ENCODE measurements at places on chromosomes 12 and 14.

GRCh38 chr14:60965402-60965801, 15.5 kb downstream of the TRMT5 start:
- no peak for DNase-seq

- no peak for DNase-seq
Measured at GRCh38 chr12:119204671-119205285, 26.0 kb downstream of the HSPB8 start.

GRCh38 chr12:40581889-40582288, 110.3 kb upstream of the CNTN1 start:
- DNase-seq: no peak

GRCh38 chr12:84270470-84271140, 642.0 kb downstream of the SLC6A15 start:
- no peak for DNase-seq

- no peak for DNase-seq
Measured at GRCh38 chr14:100791995-100792394, 33.9 kb upstream of the MEG3 start.

GRCh38 chr14:63737582-63738006, 9.7 kb upstream of the SGPP1 start:
- DNase-seq: no peak

DNA sequence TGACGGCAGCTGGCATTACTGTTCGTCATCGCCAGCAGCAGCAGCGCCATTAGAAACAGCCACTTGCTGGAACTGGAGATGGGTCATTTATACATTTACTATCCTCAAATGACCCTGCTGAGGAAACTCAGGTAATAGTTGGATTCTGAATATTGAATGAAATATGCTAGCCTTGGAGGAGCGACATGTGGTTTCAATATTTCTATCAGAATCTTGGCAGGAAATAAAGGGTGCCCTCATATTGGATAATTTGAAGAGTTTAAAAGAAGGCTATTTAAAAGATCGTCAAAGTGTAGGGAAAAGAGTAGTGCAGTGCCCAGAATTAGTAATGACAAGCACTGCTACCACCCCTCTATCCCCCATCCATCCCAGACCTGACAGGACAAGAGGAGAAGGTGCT, 109.6 kb upstream of the CPM start:
- DNase-seq: no peak

DNA sequence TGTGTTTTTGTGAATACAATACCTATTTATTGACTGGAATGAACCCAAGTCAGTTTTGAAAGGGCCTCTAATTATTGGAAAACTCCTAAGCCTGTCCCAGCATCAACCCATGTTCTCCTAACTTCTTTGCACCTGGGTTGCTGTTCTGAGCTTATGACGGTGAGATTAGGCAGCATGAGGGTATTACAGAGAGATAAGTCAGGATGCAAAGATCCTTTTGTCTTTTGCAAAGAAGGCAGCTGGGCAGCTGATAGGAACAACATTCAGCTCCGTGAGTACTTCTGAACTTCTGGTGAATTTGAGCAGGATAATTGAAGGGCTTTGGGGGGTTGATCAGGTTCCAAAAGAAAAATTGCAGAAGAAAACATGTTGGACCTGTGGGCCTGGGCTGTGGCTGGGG, at the start of gene PDE6H:
Gene PDE6H (plus strand): TSS at position 227 of the 400 bp plus-strand sequence. CDS start 4,971 bp downstream, outside the sequence.
- DNase-seq: no peak

GRCh38 chr12:132185705-132186104, 41.4 kb downstream of the NOC4L start:
- DNase-seq: no peak

GRCh38 chr14:43418324-43418723, 1088.8 kb downstream of the FSCB start:
- no peak for DNase-seq

DNA sequence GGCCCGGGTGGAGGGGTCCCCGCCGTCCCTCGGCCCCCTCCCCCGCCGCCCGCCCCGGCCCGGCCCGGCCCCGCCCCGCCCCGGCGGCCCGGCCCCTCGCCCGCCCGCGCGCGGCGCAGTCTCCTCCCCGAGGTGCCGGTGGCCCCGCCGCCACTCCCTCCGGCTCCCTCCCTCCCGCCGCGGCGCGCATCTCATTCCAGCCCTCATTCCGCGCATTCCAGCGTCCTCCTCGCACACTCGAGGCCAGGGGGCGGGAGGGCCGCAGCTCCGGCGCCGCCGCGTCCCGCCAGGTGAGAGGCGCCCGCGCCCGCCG, at the start of gene TEAD4:
Gene TEAD4 (plus strand): TSS at position 206 of the 313 bp plus-strand sequence.
- DNase-seq: no peak

- DNase-seq: no peak
Measured at GRCh38 chr12:3010214-3010930, 51.2 kb downstream of the TEAD4 start.

GRCh38 chr12:79844693-79845092, 90.2 kb downstream of the PPP1R12A start:
- DNase-seq: no peak

- DNase-seq: no peak
Measured at GRCh38 chr12:85872497-85873091, 1.5 kb upstream of the NTS start.

- DNase-seq: no peak
Measured at GRCh38 chr12:25434515-25434914, 118.6 kb downstream of the LMNTD1 start.

DNA sequence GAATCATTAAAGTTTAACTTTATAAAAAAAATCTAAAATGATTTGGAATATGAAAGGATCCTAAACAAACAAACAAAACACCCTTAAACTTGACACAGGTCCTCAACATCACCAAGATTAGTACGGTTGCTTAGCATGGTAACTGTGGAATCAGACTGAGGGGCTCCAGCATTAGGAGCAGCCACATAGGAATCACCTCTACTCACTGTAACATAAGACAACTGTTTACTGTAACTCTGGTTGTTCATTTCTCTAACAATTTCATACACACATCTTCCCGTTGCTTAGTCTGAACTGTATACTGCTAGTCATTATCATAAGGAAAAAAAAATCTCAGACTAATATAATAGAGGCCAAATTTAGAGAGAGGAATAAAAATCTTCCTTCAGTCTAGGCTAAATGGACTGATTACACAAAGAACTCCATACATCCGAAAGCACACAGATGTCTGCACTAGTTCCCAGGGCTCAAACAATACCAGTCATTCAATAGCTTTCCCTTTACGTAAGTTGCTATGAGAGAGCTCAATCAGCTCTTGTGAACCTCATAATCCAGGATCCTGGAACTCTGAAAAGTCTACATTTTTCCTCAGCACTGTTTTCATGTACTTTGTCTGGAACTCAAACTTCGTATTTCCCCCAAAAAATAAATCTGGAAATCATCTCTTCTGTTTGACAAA, 26.0 kb downstream of the LRP6 start:
- no peak for DNase-seq

DNA sequence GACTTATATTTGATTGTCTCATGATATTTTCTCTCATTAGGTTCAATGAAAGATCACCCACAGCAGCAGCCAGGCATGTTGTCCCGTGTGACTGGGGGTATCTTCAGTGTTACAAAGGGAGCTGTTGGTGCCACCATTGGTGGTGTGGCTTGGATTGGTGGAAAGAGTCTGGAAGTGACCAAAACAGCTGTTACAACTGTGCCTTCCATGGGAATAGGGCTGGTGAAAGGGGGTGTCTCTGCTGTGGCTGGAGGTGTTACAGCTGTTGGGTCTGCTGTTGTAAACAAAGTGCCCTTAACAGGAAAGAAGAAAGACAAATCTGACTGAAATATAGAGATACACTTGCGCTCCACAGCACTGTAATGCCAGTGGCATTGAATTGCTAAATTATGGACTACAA, 15.4 kb downstream of the TMEM263 start:
- DNase-seq: no peak

DNA sequence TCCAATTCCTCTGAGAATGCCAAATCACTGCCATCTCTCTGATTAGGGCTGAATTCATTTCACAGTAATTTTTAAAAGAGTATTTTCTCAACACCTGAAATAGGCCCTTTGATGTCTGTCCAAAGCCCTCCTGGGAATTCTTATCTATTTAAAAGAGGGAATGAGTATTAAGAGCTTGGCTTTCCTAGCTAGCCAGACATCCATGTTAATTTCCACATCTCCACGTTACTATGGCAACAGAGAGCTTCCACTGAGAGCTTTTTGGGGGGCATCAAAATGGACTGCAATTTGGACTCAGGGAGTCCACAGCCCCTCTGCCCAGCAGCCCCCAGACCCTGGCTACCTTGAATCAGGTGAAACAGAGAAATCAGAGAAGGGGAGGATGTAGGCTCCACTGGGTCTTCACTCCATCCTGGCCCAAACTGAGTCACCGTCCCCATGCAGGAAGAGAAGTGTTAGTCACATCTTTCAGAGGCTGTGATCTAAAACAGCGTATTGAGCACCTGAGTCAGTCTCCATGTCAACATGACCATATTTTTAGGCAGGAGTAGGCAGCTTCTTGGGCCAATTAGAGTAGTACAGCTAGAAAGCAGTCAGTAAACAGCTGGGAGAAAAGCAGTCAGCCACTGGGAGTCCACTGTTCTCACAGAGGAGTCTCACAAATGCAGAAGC, 7.0 kb upstream of the FICD start:
- no peak for DNase-seq

GRCh38 chr12:52657250-52657902, 5.4 kb upstream of the KRT2 start:
- no peak for DNase-seq

DNA sequence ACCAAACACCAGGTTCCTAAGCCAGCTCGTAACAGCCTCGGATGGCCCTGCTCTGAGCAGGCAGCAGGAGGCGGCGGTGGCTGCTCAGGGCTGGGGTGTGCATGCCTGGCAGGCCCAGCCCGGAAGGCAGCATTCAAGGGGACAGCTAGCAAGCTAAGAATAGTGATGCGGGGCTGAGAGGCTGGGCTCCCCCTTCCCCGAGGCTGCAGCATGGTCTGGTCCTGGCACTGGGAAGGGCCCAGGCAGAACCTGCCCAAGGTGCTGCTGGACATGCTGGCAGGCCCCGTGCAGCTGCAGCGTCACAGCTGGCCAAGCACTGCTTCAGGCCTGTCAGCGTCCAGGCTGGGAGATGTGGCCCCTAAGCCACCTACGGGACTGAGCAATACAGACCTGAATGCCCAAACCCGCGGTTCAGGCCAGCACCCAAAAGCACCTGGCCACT, 26.4 kb upstream of the NUDT14 start:
- no peak for DNase-seq

GRCh38 chr12:105706321-105706972, 376.0 kb downstream of the C12orf75 start:
- DNase-seq: no peak

- no peak for DNase-seq
Measured at GRCh38 chr12:42706321-42706720, 116.8 kb upstream of the PRICKLE1 start.

DNA sequence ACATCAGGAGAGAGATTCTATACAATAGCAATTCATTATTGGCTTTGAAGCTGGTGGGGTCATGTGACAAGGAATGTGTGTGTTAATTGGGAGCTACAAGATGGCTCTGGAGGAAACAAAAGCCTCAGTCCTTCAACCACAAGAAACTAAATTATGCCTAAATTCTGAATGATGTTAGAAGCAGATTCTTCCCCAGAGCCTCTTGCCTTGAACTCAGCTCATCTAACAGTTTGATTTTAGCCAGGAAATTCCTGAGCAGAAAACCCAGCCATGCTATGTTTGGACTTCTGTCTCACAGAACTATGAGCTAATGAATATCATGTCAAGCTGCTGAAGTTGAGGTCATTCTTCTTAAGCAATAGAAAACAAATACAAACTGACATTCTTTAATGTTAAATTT, 274.7 kb downstream of the SLC6A15 start:
- no peak for DNase-seq

- no peak for DNase-seq
Measured at GRCh38 chr14:87050421-87050820, 942.6 kb downstream of the GALC start.

DNA sequence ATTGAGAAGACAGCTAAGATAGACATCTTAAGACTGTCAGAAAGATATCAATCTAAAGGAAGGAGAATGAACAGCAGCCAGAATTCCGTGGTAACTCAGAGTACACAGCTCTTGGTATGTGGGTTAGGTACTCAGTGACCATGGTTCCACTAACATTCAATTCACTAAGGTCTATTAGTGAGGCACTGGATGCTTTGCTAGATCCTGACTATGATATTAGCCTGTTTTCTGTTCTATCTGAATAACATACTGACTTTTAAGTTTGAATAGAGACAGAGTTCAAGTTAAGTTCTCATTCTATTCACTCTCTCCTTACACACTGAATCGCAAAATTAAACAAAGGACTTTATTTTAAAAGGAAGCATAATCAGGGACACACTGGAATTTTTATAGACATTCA, 106.4 kb downstream of the PRKD1 start:
- no peak for DNase-seq

Data from stimulated activated CD8-positive, alpha-beta memory T cell treated with anti-CD3 and anti-CD28 coated beads, Interleukin-15, amount 100 ng/mL, for 4 hours (primary cell).